RPMI7951 (cell line): ENCODE measurements at places on chromosomes 6 and 20. TPM values are rescaled to one million over a fixed set of nuclear protein-coding genes. Genes with fewer than 3 reads are reported as not detected.

DNA sequence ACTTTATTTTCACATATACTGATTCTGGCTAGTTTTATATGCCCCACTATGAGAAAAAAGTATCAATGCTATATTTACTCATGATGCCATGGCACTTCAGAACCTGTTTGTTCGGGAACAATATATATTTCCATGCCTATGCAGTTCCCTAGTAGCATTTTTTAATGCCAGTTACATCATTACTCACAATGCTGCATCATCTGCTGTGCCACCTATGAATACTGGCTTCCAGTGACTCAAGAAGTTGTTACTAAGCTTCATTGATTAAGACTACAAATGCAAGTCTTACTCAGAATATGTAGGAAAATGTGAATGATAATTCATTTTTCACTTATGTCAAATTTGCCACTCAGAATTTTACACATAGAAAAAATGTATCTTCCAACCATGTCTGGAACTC is 97.9 kb downstream of the MAFB start:
- DNase-seq = no peak

GRCh38 chr20:59571151-59571550 is 33.2 kb upstream of the PHACTR3 start:
- no peak for DNase-seq

GRCh38 chr6:76888351-76888750 is 574.9 kb downstream of the HTR1B start:
- DNase-seq = peak; percentile 11

GRCh38 chr6:67694127-67694526 is 941.0 kb upstream of the ADGRB3 start:
- no peak for DNase-seq

- no peak for DNase-seq
Measured at GRCh38 chr6:157233156-157233555, 90.2 kb downstream of the TMEM242 start.

- no peak for DNase-seq
Measured at GRCh38 chr6:68497927-68498326, 137.2 kb upstream of the ADGRB3 start.

Gene ZFP64
- 17.2 and 19.1 TPM in 2 replicates for total RNA-seq

DNA sequence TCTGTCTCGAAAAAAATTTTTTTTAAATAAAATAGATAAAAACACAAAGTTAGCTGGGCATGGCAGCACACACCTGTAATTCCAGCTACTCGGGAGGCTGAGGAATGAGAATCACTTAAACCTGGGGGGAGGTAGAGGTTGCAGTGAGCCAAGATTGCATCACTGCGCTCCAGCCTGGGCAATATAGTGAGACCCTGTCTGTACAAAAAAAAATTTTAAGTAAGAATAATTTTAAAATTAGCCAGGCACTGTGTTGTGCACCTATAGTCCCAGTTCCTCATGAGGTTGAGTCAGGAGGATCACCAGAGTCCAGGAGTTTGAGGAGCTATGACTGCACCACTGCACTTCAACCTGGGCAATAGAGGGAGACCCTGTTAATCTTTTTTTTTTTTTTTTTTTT is 149.2 kb upstream of the SHLD1 start:
- no peak for DNase-seq

- no peak for DNase-seq
Measured at GRCh38 chr6:33201147-33201545, 479 bp downstream of the SLC39A7 start.
